Activated CD8-positive, alpha-beta T cell treated with anti-CD3 and anti-CD28 coated beads, Interleukin-2, amount 10 ng/mL, durations not matched to agents 7 days and 5 days (primary cell): ENCODE measurements at places on chromosomes 7 and 10. TPM values are rescaled to one million over a fixed set of nuclear protein-coding genes. Genes with fewer than 3 reads are reported as not detected.

GRCh38 chr10:103564776-103565520, 71.4 kb downstream of the NEURL1 start:
- peak; percentile 49 for DNase-seq

GRCh38 chr7:82362129-82362706, 81.4 kb downstream of the CACNA2D1 start:
- DNase-seq = no peak

- no peak for DNase-seq
Observed at GRCh38 chr7:156096771-156097538, 284.7 kb upstream of the SHH start.

GRCh38 chr10:133313192-133313591, 4.5 kb downstream of the ZNF511 start:
- no peak for DNase-seq

DNA sequence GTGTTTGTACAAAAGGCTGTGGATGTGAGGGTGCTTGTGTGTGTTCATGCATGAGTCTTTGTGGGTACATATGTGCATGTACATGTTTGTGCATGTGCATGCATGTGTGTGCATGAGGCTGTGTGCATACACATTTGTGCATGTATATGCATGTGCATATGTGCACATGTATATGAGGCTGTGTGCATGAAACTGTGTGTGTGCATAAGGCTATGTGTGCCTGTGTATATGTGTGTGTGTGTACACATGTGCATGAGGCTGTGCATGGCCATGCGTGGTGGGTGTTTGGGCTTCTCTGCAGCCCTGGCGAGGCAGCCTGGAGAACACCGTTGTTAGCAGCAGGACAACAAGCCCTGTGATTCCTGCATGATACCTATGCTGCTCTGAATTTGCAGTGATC, 207.7 kb upstream of the ADCY1 start:
- no peak for DNase-seq

DNA sequence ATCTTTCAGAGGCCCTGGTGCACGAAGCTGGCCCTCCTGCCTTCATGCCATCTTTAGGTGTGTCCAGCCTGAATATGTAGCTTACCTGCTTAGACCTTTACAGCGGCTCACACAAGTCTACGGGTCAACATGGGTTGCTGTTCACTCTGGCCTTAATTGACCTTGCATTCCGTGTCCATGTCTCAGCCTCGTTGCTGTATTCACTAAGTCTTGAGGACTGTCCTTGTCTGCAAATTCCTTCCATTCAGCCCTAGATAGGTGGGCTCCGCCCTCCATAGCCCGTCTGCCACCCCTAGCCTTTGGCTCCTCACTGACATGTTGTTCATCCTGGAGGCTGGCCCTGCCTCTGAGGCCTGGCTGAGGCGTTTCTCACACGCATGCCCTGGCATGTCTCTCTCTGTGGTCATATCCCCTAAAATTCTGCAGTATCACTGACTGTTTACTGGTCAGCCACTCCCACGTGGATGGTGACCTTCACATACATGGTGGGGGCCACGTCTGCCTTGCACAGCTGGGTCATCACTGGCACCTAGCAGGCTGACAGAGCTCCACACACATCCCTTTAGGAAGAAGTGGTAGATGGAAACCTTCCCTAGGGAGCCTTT, 394.1 kb upstream of the MKI67 start:
- no peak for DNase-seq

DNA sequence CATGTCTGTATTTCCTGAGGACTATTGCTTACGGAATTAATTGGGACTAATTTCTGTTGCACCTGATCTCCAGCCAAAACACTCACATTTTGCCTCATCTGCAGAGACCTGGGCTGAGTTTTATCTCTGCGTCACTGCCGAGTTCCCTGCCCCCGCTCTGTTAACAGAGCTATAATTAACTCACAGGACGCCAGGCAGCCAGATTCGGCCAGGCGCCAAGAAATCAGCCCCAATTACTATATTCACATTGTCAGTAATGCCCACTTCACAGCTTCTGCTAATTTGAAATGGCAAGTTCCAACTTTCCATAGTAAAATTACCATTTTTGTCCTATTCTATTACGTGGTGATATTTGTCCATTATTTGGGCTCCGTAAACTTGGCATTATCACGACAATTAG, 130.5 kb downstream of the CUX1 start:
- DNase-seq = no peak

GRCh38 chr10:62002753-62003152, 101.3 kb downstream of the ARID5B start:
- peak; percentile 1 for DNase-seq

Gene SMO
- total RNA-seq = not detected

Gene ZNF316
- total RNA-seq = 26.8 TPM

Gene TDRD1
- total RNA-seq = not detected

Gene SNX8
- total RNA-seq = 35.8 TPM
